ENCODE measurements at places on chromosomes 1 and 21. TPM values are rescaled to one million over a fixed set of nuclear protein-coding genes. Genes with fewer than 3 reads are reported as not detected.

DNA sequence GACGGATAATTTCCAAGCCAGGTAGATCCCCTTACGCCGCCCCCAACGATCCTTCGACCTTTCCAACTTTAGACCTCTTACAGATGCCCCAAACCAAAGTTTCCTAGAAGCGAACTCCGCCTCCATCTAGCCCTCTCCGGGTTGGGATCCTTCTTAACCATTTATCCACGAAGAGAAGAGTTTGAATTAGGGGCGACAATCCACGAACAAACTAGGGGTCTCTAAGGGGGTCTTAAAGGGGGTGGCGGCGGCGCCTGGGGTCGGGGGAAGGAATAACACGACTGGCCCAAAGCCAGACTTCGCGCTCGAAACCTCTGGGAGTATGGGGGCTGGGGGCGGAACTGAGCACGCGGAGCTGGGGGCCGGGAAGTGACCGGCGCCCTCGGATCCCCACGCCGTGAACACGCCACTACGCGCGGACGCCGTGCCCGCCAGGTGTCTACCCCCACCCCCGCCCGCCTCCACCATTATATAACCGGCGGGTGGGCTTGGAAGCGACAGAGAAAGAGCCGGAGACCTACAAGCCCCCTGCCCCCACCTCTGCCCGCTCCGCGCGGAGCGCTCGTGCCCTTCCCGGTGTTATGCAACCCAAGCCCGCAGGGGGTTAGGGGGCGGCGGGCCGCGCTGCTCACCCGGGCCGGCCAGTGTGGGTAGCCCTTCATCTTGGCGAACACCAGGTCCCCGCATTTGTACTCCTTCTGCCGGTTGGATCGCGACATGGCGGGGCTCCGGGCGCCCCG is 594 bp downstream of the HDGF start:
- peaks cover 39% of the 10 kb centered on the region for H3K4me1 ChIP-seq
- peak overlapping the region; percentile 99 for H3K27ac ChIP-seq
- peak overlapping the region; percentile 94 for H3K4me3 ChIP-seq
- H3K27me3 ChIP-seq = no peaks in the 10 kb centered on the region
- no peak for DNase-seq

Gene DUSP23
- total RNA-seq = 12.0 TPM

- no peaks in the 10 kb centered on the region for H3K27me3 ChIP-seq
- H3K4me3 ChIP-seq = no peak overlapping the region
- H3K27ac ChIP-seq = no peak overlapping the region
- DNase-seq = no peak
Measured at GRCh38 chr1:118340928-118341910, 156.2 kb upstream of the SPAG17 start.

Gene BEND5
- total RNA-seq = 0.70 TPM

DNA sequence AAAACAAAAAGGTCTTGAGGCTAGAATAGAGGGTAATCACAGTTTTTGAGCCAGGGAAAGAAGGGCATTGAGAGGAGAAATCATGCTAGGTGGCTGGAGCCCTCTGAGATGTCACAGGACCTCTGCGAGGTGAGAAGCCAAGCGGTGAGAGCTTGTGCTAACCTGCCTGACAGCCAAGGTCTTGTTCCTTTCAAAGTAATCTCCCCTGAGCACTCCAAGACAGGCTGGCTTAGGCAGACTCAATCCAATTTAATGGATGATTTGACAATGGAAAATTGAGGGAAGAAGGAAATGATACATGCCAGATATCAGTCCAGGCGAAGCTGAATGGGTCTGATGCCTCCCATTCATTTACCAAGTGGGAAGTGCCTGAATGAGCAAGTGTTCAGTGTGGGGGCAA is 311.9 kb upstream of the PTBP2 start:
- DNase-seq = no peak
- H3K4me1 ChIP-seq = no peaks in the 10 kb centered on the region
- no peaks in the 10 kb centered on the region for H3K27me3 ChIP-seq
- no peak overlapping the region for H3K4me3 ChIP-seq

Gene LSS
- 31.1 TPM for total RNA-seq

Gene MYBPHL
- not detected for total RNA-seq

DNA sequence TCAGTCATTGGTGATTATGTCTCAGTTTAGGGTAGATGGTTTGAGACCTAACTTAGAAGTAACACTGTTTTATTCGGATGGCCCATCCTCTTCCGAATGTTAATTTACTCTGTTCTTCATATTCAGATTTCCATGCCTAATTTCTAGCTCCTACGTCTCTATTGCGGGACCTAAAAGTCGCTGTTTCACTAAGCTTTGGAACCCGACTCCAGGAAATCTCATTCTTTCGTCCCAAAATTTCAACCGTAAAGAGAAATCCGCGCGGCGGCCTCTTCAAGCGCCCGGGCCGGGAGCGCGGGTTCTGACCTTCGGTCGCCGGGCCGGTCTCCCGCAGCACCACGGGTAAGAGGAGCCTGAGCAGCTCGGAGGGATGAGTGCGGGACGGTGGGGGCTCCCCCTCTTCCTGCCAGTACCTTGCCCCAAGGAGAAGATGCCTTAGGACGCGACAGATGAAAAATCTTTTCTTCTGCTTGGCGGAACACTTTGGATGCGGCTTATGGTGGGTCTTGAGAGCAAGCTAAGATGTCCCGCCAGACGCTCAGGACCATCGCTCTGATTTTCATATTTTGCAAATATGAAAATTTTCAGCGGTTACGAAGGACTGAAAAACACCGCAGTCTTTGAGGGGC is 128.7 kb downstream of the PPIAL4G start:
- peaks cover 91% of the 10 kb centered on the region for H3K27me3 ChIP-seq
- peaks cover 3% of the 10 kb centered on the region for H3K36me3 ChIP-seq
- H3K4me1 ChIP-seq = peaks cover 4% of the 10 kb centered on the region
- no peak for DNase-seq
- H3K27ac ChIP-seq = no peak overlapping the region

- H3K4me1 ChIP-seq = peaks cover 5% of the 10 kb centered on the region
- no peak overlapping the region for H3K27ac ChIP-seq
- no peak for DNase-seq
- no peaks in the 10 kb centered on the region for H3K27me3 ChIP-seq
- H3K36me3 ChIP-seq = no peaks in the 10 kb centered on the region
- H3K4me3 ChIP-seq = no peak overlapping the region
Measured at GRCh38 chr1:160197231-160197630, 6.9 kb downstream of the CASQ1 start.

DNA sequence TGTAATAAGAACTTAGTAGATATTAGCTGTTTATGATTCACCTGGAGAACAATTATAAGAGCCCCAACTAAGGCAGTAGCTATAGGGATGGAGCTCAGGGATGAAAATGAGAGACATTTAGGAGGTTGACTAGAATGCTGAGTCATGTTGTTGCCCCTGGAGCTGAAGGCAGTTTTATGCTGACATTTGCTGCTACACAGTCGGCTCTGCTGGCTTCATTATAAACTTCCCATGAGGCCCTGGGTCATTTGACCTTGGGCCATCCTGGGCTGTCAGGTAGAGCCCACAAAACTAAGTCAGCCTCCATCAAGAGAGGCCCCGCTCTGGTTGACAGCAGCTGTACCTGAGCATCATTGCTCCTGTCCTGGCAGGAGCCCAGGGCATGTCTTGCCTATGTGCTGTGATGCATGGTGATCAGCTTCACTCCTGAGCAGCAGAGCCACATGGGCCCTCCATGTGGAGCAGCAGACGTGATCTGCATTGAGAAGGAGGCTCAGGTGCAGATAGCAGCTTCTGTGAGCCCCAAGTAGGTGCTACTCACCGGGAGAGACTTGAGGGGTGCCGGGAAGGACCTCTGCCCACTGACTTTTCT is 112.4 kb downstream of the TBX19 start:
- H3K27me3 ChIP-seq = peaks cover 11% of the 10 kb centered on the region
- no peak for DNase-seq
- no peak overlapping the region for H3K4me3 ChIP-seq
- H3K4me1 ChIP-seq = peaks cover 27% of the 10 kb centered on the region
- H3K36me3 ChIP-seq = peaks cover 2% of the 10 kb centered on the region
- no peak overlapping the region for H3K27ac ChIP-seq

Gene CASZ1
- 21.2 TPM for total RNA-seq

DNA sequence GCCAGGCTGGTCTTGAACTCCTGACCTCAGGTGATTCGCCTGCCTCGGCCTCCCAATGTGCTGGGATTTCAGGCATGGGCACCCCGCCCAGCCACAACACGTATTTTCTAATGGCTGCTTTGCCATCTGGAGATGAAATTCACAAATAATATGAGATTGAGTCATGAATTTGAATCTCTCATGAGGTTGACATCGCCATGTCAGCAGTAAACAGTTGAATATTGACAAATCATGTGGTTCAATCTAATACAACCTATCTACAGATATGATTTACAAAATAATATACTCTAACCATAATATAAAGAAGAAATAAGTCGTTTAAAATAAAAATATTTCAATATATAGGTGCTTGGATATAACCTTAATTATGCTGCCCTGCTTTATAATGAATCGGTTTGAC is 42.1 kb downstream of the MYOM3 start:
- DNase-seq = no peak
- H3K36me3 ChIP-seq = no peaks in the 10 kb centered on the region
- no peak overlapping the region for H3K4me3 ChIP-seq
- peaks cover 7% of the 10 kb centered on the region for H3K27me3 ChIP-seq
- no peak overlapping the region for H3K27ac ChIP-seq

DNA sequence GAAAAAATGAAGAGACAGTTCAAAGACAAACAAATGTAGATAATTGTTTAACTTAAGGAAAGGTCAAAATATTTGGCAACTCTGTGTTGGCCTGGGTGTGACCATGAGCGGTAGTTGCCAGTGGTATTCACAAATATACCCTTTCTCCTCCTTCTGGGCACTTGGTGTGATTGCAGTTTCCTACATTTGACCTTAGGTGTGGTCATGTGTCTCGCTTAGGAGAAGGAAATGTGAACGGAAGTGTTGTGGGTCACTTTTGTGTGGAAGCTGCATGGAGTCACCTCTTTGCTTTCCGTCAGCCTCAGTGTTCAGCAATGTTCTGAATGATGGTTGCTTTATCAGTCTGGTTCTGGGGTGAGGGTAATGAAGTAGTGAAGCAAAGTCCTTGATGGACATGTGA is 3.4 kb upstream of the PCSK9 start:
- no peak for DNase-seq
- no peak overlapping the region for H3K4me3 ChIP-seq
- peaks cover 8% of the 10 kb centered on the region for H3K36me3 ChIP-seq
- peaks cover 3% of the 10 kb centered on the region for H3K4me1 ChIP-seq
- peaks cover 98% of the 10 kb centered on the region for H3K27me3 ChIP-seq

Gene PDZK1IP1
- not detected for total RNA-seq

Gene WNT3A
- not detected for total RNA-seq

DNA sequence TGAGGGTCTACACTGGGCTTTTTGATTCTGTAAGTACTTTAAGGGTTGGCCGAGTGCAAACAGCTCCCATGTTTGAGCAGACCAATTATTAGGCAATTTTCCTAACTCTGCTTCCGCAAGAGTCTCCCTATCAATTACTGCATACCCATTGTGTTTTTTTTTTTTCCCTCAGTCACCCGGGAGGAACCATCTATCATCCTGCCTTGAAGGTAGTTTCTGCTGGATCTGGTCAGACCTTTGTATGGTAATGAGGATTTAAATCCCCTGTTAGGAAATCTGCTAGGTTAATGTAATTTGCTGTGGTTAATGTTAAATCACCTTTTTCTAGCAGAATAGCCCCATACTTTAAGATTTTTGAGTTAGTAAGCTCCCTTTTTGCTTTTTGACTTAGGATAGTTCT is 40.8 kb upstream of the WARS2 start:
- H3K27me3 ChIP-seq = no peaks in the 10 kb centered on the region
- no peaks in the 10 kb centered on the region for H3K4me1 ChIP-seq

- H3K27ac ChIP-seq = no peak overlapping the region
- no peaks in the 10 kb centered on the region for H3K4me1 ChIP-seq
- no peak overlapping the region for H3K4me3 ChIP-seq
- H3K36me3 ChIP-seq = no peaks in the 10 kb centered on the region
- no peak for DNase-seq
Measured at GRCh38 chr1:14462851-14463250, 135.6 kb upstream of the KAZN start.

DNA sequence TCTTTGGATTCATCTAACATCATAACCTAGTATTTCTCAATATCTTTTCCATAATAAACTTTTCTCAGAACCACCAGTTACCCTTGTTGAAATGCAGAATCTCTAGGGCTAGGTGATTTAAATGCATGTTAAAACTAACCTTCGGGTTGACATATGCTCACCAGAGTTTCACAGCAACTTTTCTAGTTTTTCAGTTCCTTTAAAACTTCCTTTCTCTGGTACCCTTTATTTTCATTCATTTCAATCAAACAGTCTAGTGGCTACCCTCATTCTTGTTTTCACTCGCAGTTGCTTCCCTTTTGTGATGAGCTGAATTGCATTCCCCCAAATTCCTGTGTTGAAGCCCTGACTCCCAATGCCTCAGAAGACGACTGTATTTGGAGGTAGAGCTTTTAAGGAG is 712.8 kb upstream of the CHRM3 start:
- H3K36me3 ChIP-seq = no peaks in the 10 kb centered on the region
- no peaks in the 10 kb centered on the region for H3K27me3 ChIP-seq
- DNase-seq = no peak
- no peak overlapping the region for H3K27ac ChIP-seq

Gene SUSD4
- 8.8 TPM for total RNA-seq

Gene FCRL5
- not detected for total RNA-seq

Gene PEAR1
- total RNA-seq = 0.42 TPM

DNA sequence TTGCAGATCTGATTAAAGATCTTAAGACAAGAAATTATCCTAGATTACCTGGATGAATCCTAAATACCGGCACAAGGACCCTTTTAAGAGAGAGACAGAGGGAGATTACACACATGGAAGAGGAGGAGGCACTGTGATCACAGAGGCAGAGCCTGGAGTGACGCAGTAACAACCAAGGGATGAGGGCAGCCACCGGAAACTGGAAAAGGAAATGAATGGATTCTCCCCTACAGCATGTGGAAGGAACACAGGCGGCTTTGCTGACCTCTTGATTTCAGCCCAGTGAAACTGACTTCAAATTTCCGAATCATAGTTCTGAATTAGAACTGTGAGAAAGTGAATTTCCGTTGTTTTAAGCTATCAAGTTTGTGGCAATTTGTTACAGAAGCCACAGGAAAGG is 50.2 kb upstream of the IVNS1ABP start:
- no peaks in the 10 kb centered on the region for H3K27me3 ChIP-seq
- H3K36me3 ChIP-seq = no peaks in the 10 kb centered on the region
- H3K4me1 ChIP-seq = peaks cover 12% of the 10 kb centered on the region
- no peak overlapping the region for H3K27ac ChIP-seq
- no peak overlapping the region for H3K4me3 ChIP-seq

GRCh38 chr1:227729881-227730629 is 5.0 kb downstream of the JMJD4 start:
- H3K36me3 ChIP-seq = no peaks in the 10 kb centered on the region
- H3K27ac ChIP-seq = peak overlapping the region; percentile 19
- no peak for DNase-seq
- H3K27me3 ChIP-seq = no peaks in the 10 kb centered on the region

GRCh38 chr21:17658931-17659330 is 46.2 kb upstream of the BTG3 start:
- no peak for DNase-seq
- H3K36me3 ChIP-seq = no peaks in the 10 kb centered on the region
- H3K27me3 ChIP-seq = peaks cover 49% of the 10 kb centered on the region
- no peak overlapping the region for H3K4me3 ChIP-seq

DNA sequence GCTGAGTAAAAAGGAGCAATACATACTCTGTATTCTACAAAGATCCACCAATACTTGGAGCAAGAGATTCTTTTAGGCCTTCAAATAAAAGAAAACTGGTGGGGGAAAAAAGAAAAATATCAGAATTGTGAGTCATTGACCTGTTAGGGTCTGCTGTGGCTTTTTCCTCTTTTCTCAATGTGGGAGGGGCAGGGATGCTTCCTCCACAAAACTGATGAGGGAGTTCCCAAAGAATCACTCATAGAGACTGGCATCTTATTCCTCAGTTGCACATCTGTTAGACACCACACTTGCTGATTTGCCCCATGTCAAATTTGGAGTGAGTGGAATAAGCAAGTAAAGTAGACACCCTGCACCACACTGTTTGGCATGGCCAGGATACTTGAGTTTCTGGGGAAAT is 16.6 kb downstream of the C1orf141 start:
- H3K36me3 ChIP-seq = no peaks in the 10 kb centered on the region
- DNase-seq = no peak
- H3K4me3 ChIP-seq = no peak overlapping the region
- H3K27ac ChIP-seq = no peak overlapping the region

Data from T-helper 17 cell (primary cell).